ENCODE measurements at places on chromosomes 2 and 18.

DNA sequence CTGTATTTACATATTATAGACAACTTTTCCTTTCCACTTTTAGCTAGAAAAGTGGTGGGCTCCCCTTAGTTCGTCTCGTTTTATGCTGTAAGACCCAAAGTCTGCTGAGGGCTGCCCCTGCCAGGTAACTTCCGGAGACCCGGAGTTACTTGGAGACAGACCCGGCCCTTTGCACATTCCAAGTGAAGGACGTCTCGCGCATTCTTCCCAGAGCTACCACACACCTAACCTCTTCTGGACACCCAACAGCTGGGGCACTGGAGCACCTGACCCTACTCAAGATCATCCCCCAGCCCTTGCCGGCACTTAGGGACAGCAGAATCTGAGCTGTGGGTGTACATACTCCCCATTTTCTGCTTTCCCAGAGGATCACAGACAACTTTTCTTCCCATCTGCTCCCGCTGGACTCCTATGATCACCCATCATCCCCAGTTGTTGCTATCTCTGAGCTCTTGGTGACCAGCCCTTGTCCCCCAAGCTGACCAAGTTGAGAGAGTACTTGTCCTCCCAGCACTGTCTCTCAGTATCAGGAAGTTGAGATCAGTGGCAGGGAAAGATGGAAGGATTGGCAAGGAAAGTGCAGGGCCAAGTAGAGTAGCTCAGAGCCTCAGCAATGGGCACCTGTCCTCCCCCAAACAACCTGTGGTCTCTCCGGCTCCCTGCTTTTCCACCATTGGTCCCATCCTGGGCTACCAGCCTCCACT is 8.4 kb upstream of the SATB2 start:
- no peak for DNase-seq

- peak; percentile 14 for DNase-seq
Observed at GRCh38 chr2:2328848-2329247, 2.2 kb downstream of the MYT1L start.

DNA sequence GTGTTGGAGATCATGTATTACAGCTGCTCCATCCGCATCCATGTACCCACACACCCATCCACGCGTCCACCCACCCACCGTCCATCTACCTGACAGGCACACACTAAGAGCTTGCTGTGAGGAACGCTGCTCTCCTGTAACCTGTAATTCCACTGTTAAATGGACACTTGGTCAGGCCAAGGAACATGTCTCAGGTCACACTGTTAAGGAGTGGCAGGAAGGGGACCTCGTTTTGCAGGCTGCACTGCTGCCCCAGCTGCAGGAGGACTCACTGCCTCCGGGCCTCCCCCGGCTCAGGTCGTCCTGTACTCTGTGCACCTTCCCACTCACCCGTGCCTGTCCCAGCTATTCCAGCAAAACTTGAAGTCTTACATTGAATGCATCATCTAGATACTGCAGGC is 170.5 kb downstream of the EIPR1 start:
- no peak for DNase-seq

- no peak for DNase-seq
Observed at GRCh38 chr2:23235292-23235691, 149.7 kb upstream of the KLHL29 start.

- DNase-seq = no peak
Observed at GRCh38 chr2:9742601-9743000, 100.7 kb upstream of the TAF1B start.

DNA sequence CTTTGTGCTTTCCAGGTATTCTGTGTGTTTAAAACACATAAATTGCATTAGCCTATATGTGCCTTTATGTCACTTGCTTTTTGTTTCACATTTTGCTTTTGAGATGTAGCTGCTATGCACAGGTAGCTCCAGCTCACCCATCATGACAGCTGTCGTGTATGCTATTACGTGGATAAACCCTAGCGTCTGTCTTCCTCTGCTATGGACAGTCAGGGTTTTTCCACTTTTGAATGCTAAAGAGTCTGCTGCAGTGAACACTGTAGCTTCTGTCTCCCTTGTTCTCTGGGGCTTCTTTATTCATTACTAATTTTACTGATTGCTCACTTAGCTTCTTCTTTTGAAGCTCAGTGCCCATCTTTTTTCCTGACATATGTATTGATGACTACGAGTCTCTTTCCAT is 24.7 kb upstream of the MBP start:
- no peak for DNase-seq

All from NCI-H1048 (cell line).